GM12878 (cell line): ENCODE measurements at places on chromosomes 13 and 19.

DNA sequence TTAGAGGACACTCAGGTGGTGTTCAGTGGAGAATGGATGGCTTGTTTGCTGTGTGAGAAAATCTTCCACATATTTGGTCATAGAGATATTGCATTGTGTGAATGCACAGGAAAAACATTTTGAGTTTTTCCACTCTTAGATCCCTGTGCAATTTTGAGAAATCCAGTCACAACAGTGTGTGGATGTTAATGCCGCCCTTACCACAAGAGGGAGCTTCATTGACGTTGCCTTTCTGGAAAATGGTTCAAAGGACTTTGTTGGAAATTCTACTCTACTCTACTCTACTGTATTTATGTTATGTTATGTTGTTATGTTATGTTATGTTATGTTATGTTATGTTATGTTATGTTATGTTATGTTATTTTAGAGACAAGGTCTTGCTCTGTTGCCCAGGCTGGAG, 13.4 kb downstream of the ZNF20 start:
- no peak for DNase-seq
- no peak overlapping the region for H3K27ac ChIP-seq
- no peaks in the 10 kb centered on the region for H3K36me3 ChIP-seq
- no peaks in the 10 kb centered on the region for H3K4me1 ChIP-seq
- H3K27me3 ChIP-seq = no peaks in the 10 kb centered on the region
- H3K4me3 ChIP-seq = no peak overlapping the region

DNA sequence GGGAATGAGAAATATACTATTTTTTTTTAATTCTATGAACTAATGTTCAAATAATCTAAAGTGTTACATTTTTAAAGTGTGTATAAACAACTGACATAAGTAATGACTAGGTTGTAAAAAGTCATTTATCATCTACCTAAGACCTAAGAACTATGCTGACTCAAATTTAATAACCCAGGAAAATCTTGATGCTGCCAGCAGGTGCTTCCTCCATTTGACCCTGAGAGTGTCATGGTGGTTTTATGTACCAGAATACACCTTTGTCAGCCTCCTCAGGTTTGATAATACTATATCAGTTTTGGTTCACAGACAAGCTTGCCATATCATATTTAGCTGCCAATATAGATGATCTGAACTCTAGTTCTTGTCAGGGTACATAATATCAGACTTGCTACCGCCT, 1151.2 kb downstream of the PCDH17 start:
- H3K27me3 ChIP-seq = no peaks in the 10 kb centered on the region
- no peak overlapping the region for H3K27ac ChIP-seq
- no peak overlapping the region for H3K4me3 ChIP-seq
- H3K4me1 ChIP-seq = no peaks in the 10 kb centered on the region
- no peak for DNase-seq
- no peaks in the 10 kb centered on the region for H3K36me3 ChIP-seq

DNA sequence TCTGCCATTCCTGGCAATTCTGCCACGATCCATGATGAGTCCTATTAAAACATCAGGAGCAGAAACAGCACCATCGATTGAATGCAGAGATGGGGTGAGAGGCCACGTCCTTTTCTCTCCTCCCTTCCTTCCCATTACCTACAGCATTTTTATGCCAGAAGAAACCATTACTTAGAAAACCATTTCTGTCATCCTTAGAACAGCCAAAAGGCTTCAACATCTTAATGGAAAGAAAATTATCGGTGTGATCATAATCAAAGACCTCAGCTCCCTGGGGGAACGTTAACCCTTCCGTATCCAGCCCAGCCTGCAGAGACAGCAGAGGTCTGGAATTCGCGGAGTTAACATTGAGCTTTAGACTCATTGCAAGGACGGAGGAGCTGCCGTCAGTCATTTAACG, 56.0 kb upstream of the SIAH3 start:
- no peak for DNase-seq
- no peaks in the 10 kb centered on the region for H3K36me3 ChIP-seq
- H3K4me3 ChIP-seq = no peak overlapping the region
- no peak overlapping the region for H3K27ac ChIP-seq
- H3K4me1 ChIP-seq = no peaks in the 10 kb centered on the region

GRCh38 chr19:45766869-45767346, 2.1 kb downstream of the SIX5 start:
- H3K4me3 ChIP-seq = peak overlapping the region; percentile 98; the same call in 1 of the 2 replicates
- DNase-seq = no peak
- no peak overlapping the region for H3K27ac ChIP-seq
- H3K4me1 ChIP-seq = peaks cover 4% of the 10 kb centered on the region
- no peaks in the 10 kb centered on the region for H3K36me3 ChIP-seq
